ENCODE measurements at places on chromosomes 12 and 14.

- no peak for DNase-seq
These were observed 265.9 kb upstream of the PRICKLE1 start for GRCh38 chr12:42855362-42855950.

DNA sequence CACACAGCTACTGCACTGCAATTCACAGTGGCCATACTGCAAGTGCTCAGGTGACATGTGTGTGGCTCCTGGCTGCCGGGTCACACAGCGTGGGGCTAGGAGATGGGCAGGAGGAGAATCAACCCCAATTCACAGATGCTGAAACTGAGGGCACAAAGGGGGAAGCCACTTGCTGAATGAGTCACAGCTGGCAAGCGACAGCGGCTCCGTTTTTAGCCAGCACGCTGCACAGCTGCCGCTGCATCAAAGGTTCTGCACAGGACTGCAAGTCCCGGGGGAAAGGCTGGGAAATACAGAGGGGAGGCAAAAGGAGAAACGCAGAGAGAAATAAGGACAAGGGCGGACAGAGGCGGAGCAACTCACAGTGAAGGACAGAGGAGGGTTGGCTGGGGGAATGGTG, 57.9 kb downstream of the KDM2B start:
- no peak for DNase-seq

- DNase-seq: no peak
These were observed 187.1 kb downstream of the MON2 start for GRCh38 chr12:62653740-62654139.

- DNase-seq: no peak
These were observed 178.8 kb downstream of the KTN1 start for GRCh38 chr14:55758796-55759195.

DNA sequence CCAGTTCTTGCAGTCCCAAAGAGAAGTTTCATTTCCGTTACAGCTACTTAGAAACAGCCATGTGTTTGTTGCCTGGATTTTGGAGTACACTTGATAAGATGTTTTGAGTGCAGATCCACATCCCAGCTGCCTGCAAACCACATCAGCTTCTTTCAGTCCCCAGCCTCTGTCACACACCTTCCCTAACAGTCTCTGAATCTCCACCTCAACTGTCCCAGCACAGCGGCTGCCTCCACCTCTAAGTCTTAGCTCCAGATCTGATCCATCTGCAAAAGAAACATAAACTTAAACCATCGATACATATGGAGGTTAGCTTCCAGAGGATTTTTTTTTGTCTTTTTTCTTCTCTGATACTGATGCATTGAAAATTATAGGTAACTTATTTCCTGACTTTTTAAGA, 8.4 kb downstream of the CD163 start:
- DNase-seq: no peak

- DNase-seq: peak; percentile 70
These were observed 50.5 kb downstream of the ATF7 start for GRCh38 chr12:53575502-53576249.

DNA sequence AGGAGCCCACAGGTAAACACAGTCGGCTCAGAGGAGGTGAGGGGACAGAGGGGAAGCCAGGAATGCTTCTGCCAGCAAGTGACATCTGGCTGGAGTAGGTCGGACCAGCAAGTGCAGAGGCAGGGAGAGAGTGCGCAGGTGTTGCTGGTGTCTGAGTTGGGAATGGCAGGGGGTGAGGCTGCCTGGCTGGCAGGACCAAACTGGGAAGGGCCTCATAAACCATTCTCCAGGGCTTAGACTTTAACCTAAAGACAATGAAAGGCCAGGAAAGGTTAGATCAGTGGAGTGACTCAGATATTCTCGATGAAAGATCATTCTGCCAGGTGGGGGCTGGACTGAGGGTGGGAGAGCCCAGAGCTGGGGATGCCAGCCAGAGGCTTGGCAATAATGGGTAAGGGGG, 66.4 kb downstream of the ITPK1 start:
- DNase-seq: no peak

DNA sequence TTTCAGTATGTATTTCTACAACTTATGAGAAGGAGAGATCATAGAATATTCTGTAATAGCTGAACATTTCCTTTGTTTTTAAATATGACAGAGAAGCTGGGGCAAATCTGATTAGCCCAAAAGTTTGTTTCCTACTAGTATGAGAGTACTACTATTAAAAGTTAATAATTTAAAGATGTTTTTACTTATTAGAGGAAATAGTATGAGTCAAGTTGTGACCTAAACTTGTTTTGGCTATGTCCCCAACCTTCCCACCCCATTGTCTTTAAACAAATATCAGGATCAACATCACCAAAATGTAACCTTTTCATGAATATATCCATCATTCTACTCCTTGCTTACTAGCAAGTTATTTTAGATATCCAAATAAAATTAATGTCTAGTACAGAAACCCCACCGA, 10.5 kb downstream of the GNPNAT1 start:
- DNase-seq: no peak

DNA sequence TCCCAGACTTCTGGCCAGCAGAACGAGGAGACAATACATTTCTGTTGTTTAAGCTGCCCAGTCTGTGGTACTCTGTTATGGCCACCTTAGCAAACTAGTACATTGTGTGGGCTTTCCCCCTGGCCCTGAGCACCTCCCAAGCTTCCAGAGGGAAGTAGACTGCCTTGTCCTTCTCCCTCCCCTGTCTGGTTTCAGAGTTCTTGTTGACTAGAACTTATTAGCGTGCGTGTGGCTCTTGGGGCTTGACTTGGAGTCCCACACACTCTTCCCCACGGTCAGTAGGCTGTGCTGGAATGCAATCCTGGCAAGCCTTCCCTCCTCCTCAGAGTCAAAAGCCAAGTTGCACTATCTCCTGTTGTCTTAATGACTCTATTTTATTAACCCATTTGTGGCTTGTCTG, 27.7 kb downstream of the FBLN5 start:
- DNase-seq: peak; percentile 66

DNA sequence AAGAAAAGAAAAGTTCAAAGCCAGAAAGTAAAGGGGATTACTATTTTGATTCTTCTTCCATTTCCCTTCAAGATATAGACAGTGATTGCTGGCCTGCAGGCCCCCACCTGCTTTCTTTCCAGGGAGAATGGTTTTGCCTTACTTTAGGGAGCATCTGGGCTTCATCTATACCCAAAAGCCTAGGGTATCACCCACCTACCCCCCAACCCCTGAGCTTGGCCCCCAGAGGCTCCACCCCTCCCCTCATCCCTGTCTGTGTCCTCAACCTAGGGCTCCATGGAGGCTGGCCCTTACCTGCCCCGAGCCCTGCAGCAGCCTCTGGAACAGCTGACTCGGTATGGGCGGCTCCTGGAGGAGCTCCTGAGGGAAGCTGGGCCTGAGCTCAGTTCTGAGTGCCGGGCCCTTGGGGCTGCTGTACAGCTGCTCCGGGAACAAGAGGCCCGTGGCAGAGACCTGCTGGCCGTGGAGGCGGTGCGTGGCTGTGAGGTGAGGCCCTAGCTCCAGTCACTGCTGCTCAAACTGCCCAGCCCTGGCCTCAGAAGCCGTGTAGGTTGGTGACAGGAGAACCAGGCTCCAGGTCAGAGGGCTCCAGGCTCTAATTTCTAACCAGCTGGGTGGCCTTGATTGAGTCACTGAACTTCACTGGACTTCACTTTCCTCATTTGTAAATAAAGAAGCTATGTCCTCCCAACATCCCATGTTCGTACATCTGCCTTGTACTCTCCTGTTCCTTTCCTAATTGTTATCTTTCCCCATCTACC, 13.6 kb downstream of the ARHGEF40 start:
- DNase-seq: no peak

DNA sequence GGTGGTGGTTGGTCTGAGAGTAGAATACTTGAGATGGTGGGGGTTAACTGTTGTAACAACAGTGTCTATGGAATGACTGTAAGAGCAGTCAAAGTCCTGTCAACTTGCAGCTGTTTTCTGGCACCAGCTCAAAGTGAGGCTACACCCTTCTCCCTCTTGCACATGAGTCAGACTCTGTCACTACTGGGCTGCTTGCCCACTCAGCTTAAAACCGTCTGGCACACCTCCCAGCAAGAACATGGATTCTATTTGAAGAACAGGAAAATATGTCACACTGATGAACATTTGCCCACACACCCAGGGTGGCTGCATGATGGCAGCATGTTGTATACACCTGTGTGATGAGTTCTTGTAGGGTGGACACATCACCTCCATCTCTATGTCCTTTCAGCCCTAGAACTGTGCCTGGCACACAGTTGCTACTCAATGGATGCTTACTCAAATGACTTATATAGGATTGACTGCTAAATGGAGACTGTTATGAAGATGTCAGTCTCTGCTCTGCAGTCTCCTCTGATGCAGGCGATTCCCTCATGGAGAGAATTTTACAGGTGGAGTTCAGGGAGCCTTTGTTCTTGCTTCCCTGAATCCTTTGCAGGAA, 19.3 kb upstream of the SERPINA6 start:
- DNase-seq: peak; percentile 99

GRCh38 chr14:59677771-59678231, 101.2 kb upstream of the CCDC175 start:
- DNase-seq: peak; percentile 40

- DNase-seq: no peak
These were observed 36.4 kb downstream of the TRAF3 start for GRCh38 chr14:102813691-102814090.

DNA sequence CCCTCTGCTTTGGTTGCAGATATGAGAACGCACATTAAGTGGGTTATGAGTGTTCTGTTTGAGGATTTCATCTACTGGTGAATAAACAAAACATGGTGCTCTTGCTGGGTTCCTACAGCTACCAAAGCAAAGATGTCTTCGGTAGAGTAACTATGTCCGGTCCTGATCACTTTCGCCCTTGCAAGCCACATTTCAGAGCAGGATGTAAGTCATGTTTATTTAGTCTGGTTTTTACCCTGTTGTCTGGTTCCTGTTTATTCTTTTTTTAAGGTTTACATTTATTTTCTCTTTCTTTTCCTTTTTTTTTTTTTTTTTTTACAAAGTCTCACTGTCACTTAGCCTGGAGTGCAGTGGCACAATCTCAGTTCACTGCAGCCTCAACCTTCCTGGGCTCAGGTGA, 99.2 kb downstream of the VEZT start:
- no peak for DNase-seq

GRCh38 chr12:62750941-62751809, 183.8 kb downstream of the PPM1H start:
- DNase-seq: no peak

DNA sequence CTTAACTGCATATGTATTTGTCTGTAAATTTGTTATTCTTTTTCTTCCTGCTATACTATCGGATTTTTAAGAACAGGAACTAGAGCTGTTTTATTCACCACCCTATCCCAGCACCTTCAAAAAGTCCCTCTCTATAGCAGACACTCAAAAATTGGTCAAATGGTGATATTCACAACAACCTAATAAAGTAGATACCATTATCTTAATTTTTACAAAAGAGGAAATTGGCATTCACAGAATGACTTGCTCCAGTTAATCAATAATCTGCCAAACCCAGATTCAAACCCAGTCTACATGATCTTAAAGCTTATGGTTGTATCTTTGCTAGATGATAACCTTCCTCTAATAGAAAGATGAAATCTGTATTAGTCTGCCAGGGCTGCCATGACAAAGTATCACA, 426.6 kb downstream of the EGLN3 start:
- DNase-seq: no peak

DNA sequence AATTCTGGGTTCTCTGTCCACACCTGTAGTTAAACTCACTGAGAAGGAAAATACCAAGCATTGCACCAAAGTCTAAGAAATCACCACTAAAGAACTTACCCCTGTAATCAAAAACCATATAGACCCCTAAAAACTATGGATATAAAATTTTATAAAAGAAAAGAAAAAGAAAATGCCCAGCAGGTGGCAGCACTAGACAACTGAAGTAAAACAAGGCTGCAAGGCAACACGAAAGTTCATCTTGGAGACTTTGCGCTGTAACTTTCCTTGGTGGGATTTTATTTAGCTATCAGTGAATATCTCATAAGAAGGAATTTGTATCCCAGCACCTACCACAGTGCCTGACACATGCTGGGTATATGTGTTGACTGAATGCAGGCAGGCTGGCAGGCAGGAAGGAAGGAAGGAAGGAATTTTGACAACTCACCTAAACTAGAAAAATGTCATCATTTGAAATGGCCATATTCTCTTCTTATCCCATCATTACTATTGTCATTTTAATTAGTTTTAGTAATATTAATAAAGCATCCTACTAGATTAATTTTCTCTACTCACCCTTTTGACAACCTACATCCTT, 68.2 kb upstream of the ETV6 start:
- DNase-seq: peak; percentile 47

DNA sequence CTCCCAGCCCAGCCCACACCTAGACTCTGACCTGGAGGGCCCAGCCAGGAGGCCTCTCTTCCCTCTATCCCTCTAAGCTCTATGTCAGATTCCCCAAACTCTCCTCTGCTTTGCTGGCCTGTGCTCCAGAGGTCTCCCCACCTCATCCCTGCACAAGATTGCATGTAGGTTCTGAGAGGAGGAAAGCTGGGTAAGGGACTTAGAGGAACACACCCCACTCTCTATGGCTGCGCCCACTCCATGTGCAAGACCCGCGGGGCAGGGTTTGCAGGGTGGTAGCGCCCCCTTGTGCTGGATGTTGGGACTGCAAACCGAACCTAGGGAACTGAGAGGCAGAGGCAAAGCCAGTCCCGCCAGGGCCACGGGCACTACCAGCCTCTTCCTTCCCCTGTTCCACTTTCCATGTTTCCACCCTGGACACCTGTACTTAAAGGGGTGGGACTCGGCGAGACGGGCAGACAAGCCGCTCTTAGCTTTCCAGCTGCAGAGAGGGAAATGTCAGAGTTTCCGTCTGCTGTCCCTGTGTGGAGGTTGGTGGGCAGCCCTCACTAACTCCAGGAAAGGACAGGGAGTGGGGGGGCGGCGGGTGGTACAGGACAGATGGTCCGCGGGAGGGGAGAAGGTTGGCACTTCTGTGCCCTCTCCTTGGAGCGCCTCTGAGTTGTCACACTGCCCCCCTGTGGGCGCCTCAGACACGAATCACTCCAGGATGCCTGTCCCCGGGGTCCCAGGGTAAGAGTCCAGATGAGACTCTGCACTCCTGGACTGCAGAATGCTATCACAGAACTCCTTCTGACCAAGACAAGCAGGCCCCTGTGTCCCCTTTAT, 16.8 kb downstream of the MMP14 start:
- peak; percentile 81 for DNase-seq

- DNase-seq: no peak
These were observed 103.9 kb upstream of the DIO3 start for GRCh38 chr14:101457301-101457935.

- peak; percentile 65 for DNase-seq
These were observed 127.6 kb upstream of the MED13L start for GRCh38 chr12:116404913-116405611.

All from fibroblast of gingiva (primary cell).